Effector memory CD8-positive, alpha-beta T cell (primary cell): ENCODE measurements at places on chromosomes 2 and 18.

DNA sequence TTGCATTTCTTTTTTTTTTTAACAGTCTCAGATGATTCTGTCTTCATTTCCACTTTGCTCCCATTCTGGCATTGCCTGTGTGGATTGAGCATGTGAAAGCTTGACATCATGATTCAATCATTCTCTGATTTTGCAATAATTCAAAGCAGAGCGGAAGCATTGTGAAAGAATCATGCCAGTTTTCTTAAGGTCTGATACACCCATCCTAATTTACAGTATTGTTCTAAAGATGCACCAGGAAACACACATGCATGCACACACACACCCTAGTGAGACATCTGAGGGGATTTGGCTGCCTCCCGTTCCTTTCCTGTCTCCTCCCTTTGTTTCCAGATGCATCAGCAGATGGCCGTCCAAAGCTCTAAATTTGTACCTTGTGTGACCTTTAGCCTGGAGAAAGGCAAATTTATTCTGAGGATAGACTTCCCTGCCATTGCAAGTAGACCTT is 97.3 kb downstream of the FMNL2 start:
- H3K36me3 ChIP-seq, result no peaks in the 10 kb centered on the region
- H3K27ac ChIP-seq, result no peak overlapping the region
- H3K4me1 ChIP-seq, result no peaks in the 10 kb centered on the region
- peaks cover 9% of the 10 kb centered on the region for H3K27me3 ChIP-seq
- DNase-seq, result no peak

DNA sequence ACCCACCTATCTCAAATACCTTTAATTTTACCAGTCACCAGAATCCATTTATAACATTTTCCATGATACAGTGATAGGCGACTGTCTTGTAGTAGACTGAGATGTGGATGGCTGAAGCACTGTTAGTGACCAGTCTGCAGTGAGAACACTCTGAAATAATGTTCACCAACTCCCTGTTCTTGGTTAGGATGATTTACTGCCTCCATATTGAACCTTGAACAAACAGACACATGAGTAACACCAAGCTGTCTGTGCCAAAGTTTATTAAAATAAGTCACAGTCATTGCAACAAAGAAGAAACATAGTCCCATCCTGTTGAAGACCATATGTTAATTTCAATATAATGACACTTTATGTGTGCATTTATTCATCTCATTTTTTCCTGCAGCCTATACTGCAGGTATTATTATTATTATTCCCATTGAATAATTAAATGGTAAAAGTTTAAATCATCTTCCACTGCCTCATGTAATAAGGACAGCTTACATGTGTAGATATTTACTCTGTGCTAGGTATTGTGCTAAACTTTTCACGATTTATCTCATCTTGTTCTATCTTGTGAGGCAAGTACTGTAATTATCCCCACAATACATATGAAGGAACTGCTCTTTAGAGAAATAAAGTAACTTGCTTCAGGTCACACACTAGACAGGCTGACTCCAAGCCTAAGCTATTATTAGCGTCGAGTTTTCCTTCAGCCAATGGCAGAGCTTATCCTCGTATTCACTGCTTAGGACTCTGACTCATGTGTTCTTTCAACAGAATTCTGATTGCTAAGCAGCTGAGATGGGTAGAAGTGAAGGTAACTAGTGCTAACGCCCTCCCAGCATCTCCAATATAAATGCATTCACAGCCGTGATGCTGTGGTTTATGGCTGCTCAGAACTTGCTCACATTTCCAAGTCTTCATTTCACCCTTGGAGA is 62.5 kb downstream of the ONECUT2 start:
- H3K4me3 ChIP-seq, result no peak overlapping the region
- H3K27me3 ChIP-seq, result peaks cover 22% of the 10 kb centered on the region
- DNase-seq, result no peak
- H3K36me3 ChIP-seq, result no peaks in the 10 kb centered on the region
- no peaks in the 10 kb centered on the region for H3K4me1 ChIP-seq

GRCh38 chr2:226999661-227000060 is 163.8 kb downstream of the RHBDD1 start:
- DNase-seq, result no peak
- peaks cover 5% of the 10 kb centered on the region for H3K4me1 ChIP-seq
- no peak overlapping the region for H3K27ac ChIP-seq
- peaks cover 6% of the 10 kb centered on the region for H3K36me3 ChIP-seq
- H3K27me3 ChIP-seq, result no peaks in the 10 kb centered on the region

- H3K27me3 ChIP-seq, result no peaks in the 10 kb centered on the region
- H3K36me3 ChIP-seq, result peaks cover 93% of the 10 kb centered on the region
- no peak for DNase-seq
- H3K4me3 ChIP-seq, result no peak overlapping the region
Observed at GRCh38 chr2:69510204-69510603, 73.0 kb upstream of the NFU1 start.

DNA sequence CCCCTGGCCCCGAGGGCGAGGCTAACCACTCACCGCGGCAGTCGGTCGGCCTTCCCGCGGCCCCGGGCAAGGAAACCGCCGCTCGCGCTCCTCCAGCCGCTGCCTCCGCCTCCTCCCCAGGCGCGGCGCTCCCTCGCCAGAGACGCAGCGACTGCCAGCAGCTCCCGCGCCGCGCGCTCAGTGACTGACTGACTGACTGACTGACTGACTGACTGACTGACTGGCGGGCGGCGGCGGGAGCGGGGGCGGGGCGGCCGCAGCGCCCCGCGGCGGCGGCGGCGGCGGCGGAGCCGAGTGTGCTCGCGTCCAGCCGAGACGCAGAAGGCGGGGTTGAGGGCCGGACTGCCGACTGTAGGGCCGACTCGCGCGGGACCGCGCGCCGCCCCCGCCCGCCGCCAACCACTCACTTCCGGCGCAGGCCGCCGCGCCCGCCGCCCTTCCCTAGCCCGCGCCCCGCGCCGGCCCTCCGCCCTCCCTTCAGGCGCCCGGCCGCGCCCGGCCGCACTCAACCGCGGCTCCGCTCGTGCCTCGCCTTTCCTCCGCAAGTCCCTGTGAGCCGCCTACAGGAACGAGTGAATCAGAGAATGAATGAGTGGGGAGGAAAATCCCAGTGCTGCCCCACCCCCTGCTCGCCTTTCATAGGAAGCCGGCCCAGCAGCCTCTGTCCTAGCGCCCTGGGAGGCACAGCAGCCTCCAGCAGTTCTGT is at the start of gene RAPH1:
TSS of gene RAPH1 (minus strand) at position 224 of the 706 bp plus-strand sequence. CDS start 39,948 bp downstream, outside the sequence.
- no peaks in the 10 kb centered on the region for H3K36me3 ChIP-seq
- peak within 1 kb of the TSS; percentile 85 for H3K4me3 ChIP-seq
- peaks cover 39% of the 10 kb centered on the region for H3K27me3 ChIP-seq
- H3K27ac ChIP-seq, result peak within 1 kb of the TSS; percentile 42
- H3K4me1 ChIP-seq, result peaks cover 16% of the 10 kb centered on the region

GRCh38 chr2:126635281-126635680 is 20.7 kb upstream of the GYPC start:
- no peak overlapping the region for H3K4me3 ChIP-seq
- H3K27ac ChIP-seq, result no peak overlapping the region
- peaks cover 6% of the 10 kb centered on the region for H3K27me3 ChIP-seq
- H3K4me1 ChIP-seq, result peaks cover 3% of the 10 kb centered on the region

DNA sequence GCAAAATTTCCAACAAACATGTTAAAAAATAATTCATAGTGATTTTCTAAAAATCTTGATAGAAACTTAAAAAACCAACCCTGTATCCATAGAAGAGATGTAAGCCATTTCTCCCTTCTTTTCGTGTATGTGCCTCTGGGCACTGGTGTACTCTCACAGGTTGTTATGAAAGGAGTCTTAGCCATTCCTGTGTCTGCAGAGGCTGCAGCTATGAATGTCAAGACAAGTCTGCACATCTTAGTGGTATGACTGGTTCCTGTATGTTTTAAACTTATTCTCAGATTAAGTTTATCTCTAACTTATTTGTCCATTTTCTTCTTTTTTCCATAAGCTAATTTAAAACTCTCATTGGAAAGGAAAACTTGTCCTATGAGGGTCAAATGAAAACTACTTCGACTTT is 84.0 kb downstream of the DPP4 start:
- no peaks in the 10 kb centered on the region for H3K27me3 ChIP-seq
- no peak overlapping the region for H3K4me3 ChIP-seq
- H3K27ac ChIP-seq, result no peak overlapping the region
- peaks cover 21% of the 10 kb centered on the region for H3K4me1 ChIP-seq

- DNase-seq, result no peak
- H3K4me3 ChIP-seq, result no peak overlapping the region
- H3K36me3 ChIP-seq, result no peaks in the 10 kb centered on the region
- H3K4me1 ChIP-seq, result no peaks in the 10 kb centered on the region
- peaks cover 59% of the 10 kb centered on the region for H3K27me3 ChIP-seq
Observed at GRCh38 chr2:234564699-234565098, 67.8 kb upstream of the ARL4C start.

- H3K4me1 ChIP-seq, result no peaks in the 10 kb centered on the region
- no peak overlapping the region for H3K4me3 ChIP-seq
- DNase-seq, result no peak
- H3K27me3 ChIP-seq, result no peaks in the 10 kb centered on the region
Observed at GRCh38 chr18:25278394-25278793, 73.6 kb downstream of the ZNF521 start.

GRCh38 chr18:44620812-44621211 is 59.9 kb upstream of the SETBP1 start:
- no peaks in the 10 kb centered on the region for H3K4me1 ChIP-seq
- DNase-seq, result no peak
- H3K27me3 ChIP-seq, result peaks cover 27% of the 10 kb centered on the region
- H3K36me3 ChIP-seq, result no peaks in the 10 kb centered on the region

GRCh38 chr18:70376914-70377258 is 88.0 kb downstream of the SOCS6 start:
- no peaks in the 10 kb centered on the region for H3K4me1 ChIP-seq
- no peak overlapping the region for H3K27ac ChIP-seq
- H3K27me3 ChIP-seq, result peaks cover 2% of the 10 kb centered on the region
- H3K4me3 ChIP-seq, result no peak overlapping the region
- H3K36me3 ChIP-seq, result no peaks in the 10 kb centered on the region
- DNase-seq, result no peak

- no peaks in the 10 kb centered on the region for H3K27me3 ChIP-seq
- peak overlapping the region; percentile 13 for H3K4me3 ChIP-seq
- H3K27ac ChIP-seq, result peak overlapping the region; percentile 35
- peaks cover 46% of the 10 kb centered on the region for H3K36me3 ChIP-seq
- DNase-seq, result no peak
- H3K4me1 ChIP-seq, result peaks cover 49% of the 10 kb centered on the region
Observed at GRCh38 chr2:38720613-38721241, 30.4 kb downstream of the SRSF7 start.

DNA sequence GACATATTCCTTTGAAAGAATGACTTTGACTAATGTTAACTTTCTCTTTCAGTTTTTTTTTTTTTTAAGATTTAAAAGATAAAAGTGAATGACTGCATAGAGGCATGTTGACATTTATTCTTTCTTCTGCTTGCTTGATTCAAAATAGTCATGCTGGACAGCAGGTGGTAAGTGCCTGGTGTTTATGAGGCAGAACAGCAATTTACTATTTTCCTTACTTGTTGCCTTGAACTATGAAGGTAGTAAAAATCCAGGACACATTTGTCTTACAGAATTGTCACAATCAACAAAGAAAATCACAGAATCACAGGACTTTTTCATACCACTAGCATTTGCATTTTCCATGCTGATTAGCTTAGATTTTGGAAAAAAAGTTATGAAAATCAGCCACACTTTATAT is 388.3 kb downstream of the CTNNA2 start:
- no peaks in the 10 kb centered on the region for H3K36me3 ChIP-seq
- no peak overlapping the region for H3K27ac ChIP-seq

DNA sequence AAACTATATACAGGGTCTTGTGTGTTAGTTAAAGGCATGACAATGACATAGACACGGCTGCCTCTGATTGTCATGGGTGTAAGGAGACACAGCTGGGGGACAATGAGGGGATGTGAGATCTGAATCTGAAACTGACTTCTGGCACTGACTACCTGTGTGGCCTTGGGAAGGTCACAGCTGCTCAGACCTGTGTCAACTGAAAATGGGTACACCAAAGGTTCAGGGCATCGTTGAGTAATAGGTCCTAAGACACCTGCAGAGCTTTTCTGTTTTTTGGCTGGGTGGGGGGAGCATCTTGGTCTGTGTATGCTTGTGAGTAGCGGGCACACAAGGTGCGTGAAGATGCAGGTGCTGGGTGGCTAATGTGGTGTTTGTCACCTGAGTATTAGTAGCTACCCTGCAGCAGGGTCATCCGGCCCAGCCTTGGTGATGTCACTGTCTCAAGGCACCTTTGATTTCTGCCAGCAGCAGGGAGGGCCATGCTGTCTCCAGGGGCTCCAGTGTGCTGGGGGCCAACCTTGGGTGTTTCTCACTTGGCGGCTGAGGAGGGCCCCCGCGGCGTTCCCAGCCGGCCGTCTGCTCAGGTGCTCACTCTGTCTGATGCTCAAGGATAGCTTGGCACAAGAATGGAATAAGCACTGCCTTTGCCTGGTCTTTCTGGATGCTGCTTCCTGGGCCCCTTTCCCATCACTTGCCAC is 53.1 kb upstream of the HS6ST1 start:
- H3K27me3 ChIP-seq, result peaks cover 77% of the 10 kb centered on the region
- no peak for DNase-seq
- peaks cover 26% of the 10 kb centered on the region for H3K4me1 ChIP-seq
- H3K36me3 ChIP-seq, result peaks cover 15% of the 10 kb centered on the region
- H3K27ac ChIP-seq, result peak overlapping the region; percentile 84

- no peak overlapping the region for H3K4me3 ChIP-seq
- peaks cover 8% of the 10 kb centered on the region for H3K27me3 ChIP-seq
- no peaks in the 10 kb centered on the region for H3K4me1 ChIP-seq
Observed at GRCh38 chr2:161112908-161113307, 47.3 kb upstream of the TANK start.

- no peak overlapping the region for H3K4me3 ChIP-seq
- no peaks in the 10 kb centered on the region for H3K27me3 ChIP-seq
- no peak overlapping the region for H3K27ac ChIP-seq
- no peaks in the 10 kb centered on the region for H3K36me3 ChIP-seq
- no peaks in the 10 kb centered on the region for H3K4me1 ChIP-seq
- no peak for DNase-seq
Observed at GRCh38 chr2:133331436-133331835, 236.8 kb downstream of the NCKAP5 start.

GRCh38 chr2:217788669-217789002 is 214.2 kb downstream of the TNS1 start:
- H3K4me1 ChIP-seq, result no peaks in the 10 kb centered on the region
- no peak overlapping the region for H3K27ac ChIP-seq
- peaks cover 7% of the 10 kb centered on the region for H3K27me3 ChIP-seq
- H3K4me3 ChIP-seq, result peak overlapping the region; percentile 71
- peaks cover 5% of the 10 kb centered on the region for H3K36me3 ChIP-seq

GRCh38 chr18:51196811-51197660 is 445 bp downstream of the MEX3C start:
- peak; percentile 6 for DNase-seq
- H3K4me1 ChIP-seq, result peaks cover 33% of the 10 kb centered on the region
- H3K27ac ChIP-seq, result peak overlapping the region; percentile 92
- H3K27me3 ChIP-seq, result no peaks in the 10 kb centered on the region
- peaks cover 23% of the 10 kb centered on the region for H3K36me3 ChIP-seq

DNA sequence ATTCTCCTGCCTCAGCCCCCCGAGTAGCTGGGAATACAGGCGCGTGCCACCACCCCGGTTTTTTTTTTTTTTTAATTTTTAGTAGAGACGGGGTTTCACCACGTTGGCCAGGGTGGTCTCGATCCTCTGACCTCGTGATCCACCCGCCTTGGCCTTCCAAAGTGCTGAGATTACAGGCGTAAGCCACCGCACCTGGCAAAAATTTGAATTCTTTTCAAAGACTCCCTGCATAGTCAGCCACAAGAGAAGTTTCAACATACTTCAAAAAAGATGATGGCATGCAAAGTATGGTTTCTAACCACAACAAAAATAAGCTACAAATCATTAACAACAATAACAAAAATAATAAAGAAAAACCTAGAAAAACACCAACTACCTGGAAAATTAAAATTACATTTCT is 22.0 kb downstream of the HYCC2 start:
- no peaks in the 10 kb centered on the region for H3K27me3 ChIP-seq
- peaks cover 19% of the 10 kb centered on the region for H3K4me1 ChIP-seq
- H3K36me3 ChIP-seq, result peaks cover 6% of the 10 kb centered on the region
- no peak overlapping the region for H3K4me3 ChIP-seq

- H3K4me3 ChIP-seq, result peak overlapping the region; percentile 93
- peaks cover 34% of the 10 kb centered on the region for H3K4me1 ChIP-seq
- DNase-seq, result no peak
- peaks cover 39% of the 10 kb centered on the region for H3K36me3 ChIP-seq
- peak overlapping the region; percentile 99 for H3K27ac ChIP-seq
- H3K27me3 ChIP-seq, result no peaks in the 10 kb centered on the region
Observed at GRCh38 chr2:3377279-3377611, 373 bp downstream of the EIPR1 start.
